ENCODE measurements at places on chromosomes 6 and 20.

GRCh38 chr6:163839296-163839695 is 424.8 kb downstream of the QKI start:
- peak; percentile 11 for DNase-seq

DNA sequence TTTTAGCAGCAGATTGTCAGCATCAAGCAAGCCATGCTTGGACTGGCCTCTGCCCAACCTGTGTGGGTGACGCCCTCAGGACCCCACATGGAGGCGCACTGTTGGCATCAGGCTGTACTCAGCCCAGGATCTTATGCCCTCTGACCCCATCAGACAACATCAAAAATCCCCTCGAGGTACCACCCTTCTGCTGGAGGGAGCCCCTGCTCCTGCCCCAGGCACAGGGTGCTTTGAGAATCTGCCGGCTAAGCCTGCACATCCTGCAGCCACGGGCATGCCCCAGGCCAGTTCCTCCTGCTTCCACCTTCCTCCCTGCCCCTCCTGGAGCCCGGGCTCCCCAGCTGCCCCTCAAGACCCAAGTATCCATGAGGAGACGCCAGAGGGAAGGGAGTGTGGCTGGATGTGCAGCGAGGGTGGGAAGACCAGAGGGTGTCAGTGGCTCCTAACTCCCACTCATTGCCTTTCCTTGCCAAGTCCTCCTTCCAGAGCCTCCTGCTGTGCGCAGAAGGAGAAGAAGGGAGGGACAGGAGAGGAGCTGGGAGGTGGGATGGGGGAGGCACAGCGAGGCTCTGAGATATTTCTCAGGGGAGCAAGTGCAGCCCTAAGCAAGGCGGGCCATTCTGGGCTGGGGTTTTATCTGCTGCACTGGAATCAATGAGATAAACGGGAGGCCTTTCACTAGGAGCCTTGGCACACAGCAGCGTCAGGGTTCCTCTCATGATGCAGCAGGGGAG is 77.4 kb upstream of the CST7 start:
- DNase-seq, result no peak

GRCh38 chr6:337805-338368 is 45.6 kb downstream of the DUSP22 start:
- peak; percentile 18 for DNase-seq

GRCh38 chr6:14217728-14218518 is 100.4 kb downstream of the CD83 start:
- no peak for DNase-seq

- no peak for DNase-seq
Measured at GRCh38 chr6:498795-499231, 107.3 kb downstream of the IRF4 start.

- DNase-seq, result peak; percentile 97
Measured at GRCh38 chr6:10369896-10370295, 45.0 kb downstream of the TFAP2A start.

- DNase-seq, result no peak
Measured at GRCh38 chr20:39627765-39628164, 665.6 kb downstream of the DHX35 start.

DNA sequence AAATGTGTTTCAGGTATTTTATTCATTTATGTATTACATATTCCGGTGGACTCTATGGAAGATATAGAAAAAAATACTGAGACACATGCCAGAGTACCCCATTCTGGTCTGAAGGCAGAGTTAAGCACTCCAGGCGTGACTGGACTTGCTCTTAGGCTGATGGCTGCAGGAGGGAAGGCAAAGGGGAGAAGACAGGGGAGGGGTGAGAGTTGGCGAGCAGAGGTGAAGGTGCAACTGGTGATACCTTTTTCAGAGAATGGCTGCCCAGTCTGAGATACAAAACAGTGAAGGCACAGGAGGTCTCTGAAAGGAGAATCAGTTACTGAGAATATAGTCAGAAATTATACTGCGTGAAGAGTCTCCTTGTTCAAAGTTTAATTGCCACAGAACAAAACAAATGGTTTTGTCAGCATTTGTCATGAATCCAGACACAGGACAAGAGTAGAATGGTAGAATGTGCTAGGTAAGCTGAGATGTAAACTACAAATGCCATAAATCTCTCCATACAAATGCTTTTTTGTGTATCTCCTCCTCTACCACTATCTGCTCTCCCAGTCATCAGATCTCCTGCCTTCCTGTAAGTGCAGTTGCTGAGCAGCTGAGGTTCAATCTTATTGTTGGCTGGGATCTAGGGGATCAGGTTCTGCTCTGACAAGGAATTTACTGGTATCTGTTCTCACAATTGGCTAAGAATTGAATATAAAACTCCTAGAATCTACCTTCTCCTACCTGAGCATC is 104.2 kb upstream of the DST start:
- DNase-seq, result no peak

DNA sequence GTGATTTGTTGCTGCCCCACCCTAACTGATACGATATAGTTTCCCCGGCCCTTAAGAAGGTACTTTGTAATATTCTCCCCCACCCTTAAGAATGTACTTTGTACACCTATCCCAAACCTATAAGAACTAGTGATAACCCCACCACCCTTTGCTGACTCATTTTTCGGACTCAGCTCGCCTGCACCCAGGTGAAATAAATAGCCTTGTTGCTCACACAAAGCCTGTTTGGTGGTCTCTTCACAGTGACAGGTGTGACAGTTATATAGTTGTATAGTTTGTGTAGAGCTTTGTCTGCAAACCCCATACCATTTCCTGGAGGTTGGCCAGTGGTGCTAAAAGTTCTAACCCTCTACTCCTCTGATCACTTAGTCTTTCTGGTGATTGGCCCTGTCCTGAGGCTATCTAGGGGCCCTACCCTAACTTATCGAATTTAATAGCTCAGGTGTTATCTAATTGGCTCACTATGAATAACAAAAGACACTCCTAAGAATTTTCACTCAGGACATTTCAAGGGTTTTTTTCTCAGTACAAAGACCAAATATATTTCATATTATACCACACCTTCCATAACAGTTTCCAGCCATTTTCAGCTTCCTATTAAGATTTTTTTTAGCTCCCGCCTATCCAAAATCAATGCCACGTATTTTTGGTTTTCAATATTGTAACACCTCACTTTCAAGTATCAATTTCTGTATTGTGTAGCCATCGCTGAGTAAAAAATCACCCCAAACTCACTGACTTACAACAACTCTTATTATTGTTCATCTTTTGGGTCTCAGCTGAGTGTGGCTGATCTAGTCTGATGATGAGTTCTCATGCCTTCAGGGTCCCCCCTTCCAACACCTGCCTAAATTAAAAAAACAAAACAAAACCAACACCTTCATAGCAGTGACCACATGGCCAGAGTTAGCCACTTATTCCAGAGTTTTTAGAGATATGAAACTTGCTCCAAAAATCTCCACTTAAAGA is 9.8 kb upstream of the BTN1A1 start:
- no peak for DNase-seq

DNA sequence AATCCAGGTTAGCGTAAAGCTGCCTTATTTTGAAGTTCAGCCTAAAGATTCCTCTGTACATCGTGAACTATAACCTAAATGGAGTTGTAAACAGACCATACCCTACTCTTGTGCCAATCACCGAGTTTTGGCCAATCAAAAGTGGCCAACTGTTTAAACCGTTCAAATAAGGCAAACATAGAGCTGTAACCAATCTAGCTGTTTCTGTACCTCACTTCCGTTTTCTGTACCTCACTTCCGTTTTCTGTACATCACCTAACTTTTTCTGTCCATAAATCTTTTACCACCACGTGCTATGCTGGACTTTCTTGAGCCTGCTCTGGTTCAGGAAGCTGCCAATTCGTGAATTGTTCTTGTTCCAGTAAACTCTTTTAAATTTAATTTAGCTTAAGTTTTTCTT is 39.7 kb downstream of the LBP start:
- no peak for DNase-seq

GRCh38 chr6:149317644-149318571 is at the start of gene TAB2:
TAB2 (plus strand) TSS chr6:149317712; CDS start chr6:149369998, 52,286 bp downstream.
- peak; percentile 33 for DNase-seq

DNA sequence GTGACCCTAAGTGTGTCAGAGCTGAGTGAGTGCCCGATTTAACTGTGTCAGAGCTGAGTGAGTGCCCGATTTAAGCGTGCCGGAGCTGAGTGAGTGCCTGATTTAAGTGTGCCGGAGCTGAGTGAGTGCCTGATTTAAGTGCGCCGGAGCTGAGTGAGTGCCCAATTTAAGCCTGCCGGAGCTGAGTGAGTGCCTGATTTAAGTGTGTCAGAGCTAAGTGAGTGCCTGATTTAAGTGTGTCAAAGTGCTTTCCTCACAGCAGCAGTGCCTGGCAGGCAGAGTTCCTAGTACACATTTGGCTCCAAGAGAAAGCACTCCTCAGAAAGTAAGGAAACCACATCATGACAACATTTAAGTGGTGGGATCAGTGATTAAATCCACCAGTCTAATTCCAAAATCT is 13.2 kb downstream of the SERAC1 start:
- no peak for DNase-seq

DNA sequence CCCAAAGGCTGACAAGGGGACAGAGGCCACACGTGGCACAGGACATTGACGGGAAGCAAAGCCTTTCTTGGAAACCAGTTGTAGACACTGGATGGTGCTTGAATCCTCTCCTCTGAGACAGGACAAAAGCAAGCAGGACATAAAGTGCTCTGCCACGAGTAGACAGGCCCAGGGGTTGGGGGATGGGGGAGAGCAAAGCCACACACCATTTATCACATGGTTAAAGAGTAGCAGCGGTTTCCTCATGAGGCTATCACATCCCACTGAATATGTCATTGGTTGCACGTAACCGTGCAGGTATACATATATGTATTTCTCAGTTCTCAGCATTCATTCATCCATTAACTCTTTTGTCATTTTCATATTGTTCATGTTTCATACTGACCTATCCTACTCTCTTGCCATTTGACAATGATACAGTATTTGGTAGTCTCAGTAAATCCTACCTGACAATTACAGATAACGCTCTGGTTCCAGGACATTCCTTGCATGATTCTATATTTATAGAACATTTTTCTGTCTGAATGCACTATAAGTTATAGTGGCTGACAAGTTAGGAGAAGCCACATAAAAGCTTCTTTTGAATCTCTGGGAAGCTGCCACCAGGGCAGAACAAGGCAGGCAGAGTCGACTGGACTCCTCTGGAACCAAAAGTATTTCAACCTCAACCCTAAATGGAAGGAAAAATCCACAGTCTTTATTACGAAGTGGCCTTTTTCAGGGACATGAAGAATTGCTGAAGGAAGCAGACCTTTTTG is 23.5 kb downstream of the METTL24 start:
- DNase-seq, result no peak

DNA sequence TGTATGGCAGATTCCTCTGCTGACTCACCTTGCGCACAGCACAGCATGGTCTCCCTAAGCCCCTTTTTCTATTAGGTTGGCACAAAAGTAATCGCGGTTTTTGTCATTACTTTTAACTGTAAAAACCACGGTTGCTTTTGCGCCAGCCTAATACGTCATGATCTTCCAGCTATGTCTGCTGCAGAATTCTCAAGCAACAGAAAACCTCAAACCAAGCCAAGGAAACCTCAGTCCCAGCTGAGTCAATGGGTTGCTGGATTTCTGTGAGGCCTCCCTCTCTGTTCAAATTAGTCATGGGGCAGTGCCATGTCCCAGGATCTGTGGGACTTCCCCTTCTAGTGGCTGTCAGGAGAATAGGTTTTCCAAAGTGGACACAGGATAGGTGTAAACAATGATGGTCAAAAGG is 15.7 kb upstream of the ENPP1 start:
- DNase-seq, result peak; percentile 17

DNA sequence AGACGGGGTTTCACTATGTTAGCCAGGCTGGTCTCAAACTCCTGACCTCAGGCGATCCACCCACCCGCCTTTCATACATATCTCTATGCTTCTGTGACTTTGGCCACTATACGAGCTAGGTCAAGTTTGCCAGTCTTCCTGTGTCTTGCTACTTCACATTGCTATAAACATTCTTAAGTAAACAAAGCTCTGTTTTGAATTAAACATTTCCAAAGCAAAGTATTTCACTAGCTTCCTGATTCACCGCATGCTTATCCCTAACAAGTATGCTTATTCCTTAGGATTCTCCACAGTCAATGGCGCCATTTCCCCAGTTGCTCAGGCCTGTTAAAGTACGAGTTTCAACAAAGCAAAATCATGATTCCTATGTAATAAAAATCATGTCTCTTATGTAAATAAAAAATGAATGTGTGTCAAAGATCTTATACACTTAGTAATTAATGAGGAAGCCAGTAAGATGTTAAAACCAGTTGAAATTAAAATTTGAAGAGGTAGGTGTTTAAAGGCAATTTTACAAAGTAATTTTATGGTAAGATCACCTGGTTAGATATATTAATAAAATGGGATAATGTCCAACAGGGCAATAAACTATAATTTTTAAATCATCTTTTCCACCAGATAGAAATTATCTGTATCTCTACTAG is 88.5 kb downstream of the PRKN start:
- DNase-seq, result no peak

- DNase-seq, result no peak
Measured at GRCh38 chr6:105153676-105154075, 26.1 kb downstream of the POPDC3 start.

- DNase-seq, result peak; percentile 40
Measured at GRCh38 chr6:26064619-26065257, 22.5 kb upstream of the HFE start.

- DNase-seq, result no peak
Measured at GRCh38 chr6:108417027-108417426, 122.2 kb downstream of the AFG1L start.

GRCh38 chr6:122994256-122994655 is 1.8 kb upstream of the CLVS2 start:
- DNase-seq, result no peak

DNA sequence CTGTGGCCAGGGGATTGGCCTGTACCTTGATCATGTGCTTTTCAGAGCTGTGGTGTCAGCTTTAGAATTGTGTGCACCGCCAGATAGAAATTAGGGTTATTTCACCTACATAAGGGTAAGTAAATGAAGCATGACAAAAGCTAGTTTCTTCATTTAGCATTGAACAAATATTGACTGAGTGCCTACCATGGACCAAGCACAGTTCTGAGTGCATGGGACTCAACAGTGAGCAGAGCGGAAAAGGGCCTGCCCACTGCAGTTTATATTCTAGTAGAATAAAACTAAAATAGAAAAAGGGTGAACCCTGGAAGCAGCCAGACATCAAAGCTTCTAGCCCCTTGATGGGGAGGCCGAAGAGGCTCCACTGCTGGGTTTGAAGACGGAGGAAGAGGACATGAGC is 25.6 kb downstream of the ECT2L start:
- DNase-seq, result no peak

- DNase-seq, result no peak
Measured at GRCh38 chr6:21666853-21667681, 73.5 kb downstream of the SOX4 start.

GRCh38 chr20:44579313-44580081 is 2.9 kb upstream of the PKIG start:
- DNase-seq, result no peak

DNA sequence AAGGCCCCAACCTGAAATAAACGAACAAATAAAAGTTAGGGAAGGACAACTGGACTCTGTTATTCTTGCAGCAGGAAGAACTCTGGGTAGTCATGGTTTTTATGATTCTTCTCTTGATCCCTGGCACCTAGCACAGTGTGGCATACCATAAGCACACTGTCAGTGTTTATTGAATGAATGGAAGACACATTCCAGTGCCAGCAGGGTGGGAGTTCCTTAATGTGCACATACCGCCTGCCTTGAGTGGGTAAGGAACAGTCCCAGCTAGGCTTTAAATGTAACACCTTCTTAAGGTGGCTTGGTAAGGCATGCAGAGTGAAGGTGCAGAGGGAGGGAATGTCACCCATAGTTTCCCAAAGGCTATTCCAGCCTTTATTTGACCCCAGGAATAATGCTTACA is 162.9 kb upstream of the CEP162 start:
- DNase-seq, result no peak

Measured in trophoblast cell (in vitro differentiated cells and primary cell).